Islet precursor cell (in vitro differentiated cells): ENCODE measurements at places on chromosomes 12 and 14.

GRCh38 chr12:6226679-6227051 is 26.5 kb downstream of the CD9 start:
- DNase-seq = no peak

DNA sequence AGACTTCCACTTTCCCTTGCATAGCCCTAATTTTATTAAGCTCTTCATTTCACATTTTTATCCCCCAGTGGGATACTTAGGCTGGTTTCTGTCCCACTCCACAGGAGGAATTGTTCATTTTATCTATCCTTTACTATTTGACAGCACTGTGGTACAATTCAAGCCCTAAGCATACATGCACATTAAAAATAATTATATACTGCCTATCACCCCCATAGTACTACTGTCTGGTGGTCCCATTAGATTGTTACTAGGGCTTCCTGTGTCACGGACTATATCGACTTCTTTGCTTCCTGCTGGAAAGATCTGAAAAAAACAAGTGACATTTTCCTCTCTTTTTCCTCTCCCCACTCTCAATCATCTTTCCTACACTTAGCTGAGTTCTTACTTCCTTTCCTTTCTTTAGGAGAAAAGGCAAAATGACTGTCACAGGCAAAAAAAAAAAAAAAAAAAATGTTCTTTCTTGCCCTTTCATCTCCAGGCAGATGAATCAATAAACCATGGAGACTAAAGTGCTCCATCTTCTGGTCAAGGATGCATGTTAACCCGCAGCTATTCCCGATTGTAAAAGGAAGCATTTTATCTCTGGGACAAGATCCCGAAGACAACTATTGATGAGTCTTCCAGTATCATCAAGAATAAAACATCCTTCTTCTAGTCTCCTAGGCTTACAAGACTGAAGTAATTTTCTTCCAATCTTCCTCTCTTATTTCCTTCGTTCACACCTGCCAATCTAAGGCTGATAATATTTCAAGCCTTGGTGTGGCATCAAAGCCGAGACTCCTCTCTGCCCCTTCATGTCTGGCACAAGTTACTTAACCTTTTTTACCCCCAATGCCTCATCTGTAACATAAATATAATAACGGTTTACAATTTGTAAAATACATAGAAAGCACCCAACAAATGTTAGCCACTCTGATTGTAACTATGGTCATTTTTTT is 94.4 kb upstream of the PLEKHG7 start:
- peak; percentile 57 for DNase-seq

DNA sequence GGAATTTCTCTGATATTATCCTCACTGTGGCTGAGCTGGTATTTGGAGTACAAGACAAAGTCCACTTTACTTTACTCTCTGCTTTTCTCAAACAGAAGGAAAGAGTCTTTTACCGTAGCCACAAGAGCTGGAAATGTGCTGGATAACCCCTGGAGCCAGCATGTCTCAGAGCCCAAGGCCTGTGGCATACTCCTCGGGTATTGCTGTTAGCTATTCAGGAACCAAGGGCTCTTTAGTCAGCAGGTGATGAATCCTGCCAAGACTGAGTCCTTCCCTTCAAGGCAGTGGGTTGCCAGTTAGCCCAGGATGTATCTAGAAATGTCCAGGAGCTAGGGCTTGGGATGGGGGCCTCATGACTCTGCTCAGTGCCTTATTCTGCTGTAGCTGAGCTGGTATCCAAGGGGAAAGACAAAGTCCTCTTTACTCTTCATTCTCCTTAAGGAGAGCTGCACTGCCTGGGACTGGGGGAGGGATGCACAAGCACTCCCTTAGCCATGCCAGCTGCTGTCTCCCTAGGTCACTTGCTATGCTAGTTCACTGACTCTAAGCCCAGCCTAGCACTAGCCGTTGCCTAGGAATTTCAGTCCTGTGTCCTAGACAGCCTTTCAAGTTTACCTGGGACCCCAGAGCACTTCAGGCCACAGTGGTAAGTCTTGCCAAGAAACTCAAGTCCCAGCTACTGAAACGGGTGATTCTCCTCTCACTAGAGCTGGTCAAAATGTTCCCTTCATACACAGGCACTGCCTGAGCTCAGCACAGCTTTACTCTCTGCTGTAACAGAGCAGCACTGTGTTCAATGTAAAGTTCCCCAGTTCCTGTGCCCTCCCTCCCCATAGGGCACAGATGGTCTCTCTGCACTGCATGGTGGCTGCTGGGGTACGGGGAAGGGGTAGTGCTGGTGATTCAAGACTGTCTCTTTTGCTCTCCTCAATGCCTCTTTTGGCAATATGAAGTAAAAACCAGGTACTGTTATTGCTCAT is 136.4 kb downstream of the SLC35F4 start:
- DNase-seq = no peak

DNA sequence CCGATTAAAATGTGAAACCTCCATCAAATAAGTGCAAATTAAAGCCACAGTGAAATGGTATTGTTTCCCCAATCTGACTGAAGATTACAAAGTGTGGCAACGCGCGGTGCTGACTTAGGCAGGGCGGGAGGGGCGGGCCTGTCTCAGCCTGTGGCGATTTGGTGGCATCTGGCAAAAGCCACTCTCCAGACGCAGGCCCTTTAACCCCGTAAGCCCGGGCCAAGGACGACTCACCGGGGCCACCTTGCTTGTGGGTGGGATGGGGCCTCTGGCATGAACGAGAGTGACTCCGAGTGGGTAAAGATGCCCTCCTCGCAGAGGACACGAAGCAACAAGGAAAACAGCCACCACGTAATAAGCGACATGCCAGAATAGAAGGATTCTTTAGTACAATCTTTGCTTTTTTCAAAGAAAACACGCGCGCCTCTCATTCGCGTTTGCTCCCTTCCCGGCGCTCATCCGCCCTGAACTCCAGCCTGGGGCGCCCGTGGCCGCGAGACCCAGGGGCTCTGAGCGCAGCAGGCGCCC is 815 bp downstream of the DEGS2 start:
- DNase-seq = no peak

DNA sequence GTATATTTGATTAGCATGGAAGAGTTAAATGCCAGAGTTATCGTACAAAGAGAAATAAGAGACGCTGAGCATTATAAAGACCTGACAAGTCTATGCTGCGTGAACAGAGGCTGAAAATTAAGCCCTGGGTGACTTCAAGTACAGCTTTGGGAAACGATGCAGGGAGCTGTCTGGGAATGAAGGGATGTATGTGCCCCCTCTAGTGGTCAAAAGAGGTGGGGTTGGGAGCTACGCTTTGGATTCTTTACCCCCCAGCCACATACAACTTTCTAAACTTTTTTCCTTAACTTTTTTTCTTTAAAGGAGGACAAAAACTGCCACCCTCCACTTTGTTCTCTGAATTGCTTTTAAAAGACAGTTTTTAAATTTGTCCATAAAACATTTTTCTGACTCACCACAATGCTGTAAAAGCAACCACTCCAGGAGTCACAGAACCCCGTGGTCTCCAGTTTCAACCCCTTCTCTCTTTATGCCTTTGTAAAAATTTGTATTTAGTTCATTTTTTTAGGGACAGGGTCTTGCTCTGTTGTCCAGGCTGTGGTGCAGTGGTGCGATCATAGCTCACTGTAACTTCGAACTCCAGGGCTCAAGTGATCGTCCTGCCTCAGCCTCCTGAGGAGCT is 59.4 kb downstream of the ZNF664 start:
- peak; percentile 82 for DNase-seq

DNA sequence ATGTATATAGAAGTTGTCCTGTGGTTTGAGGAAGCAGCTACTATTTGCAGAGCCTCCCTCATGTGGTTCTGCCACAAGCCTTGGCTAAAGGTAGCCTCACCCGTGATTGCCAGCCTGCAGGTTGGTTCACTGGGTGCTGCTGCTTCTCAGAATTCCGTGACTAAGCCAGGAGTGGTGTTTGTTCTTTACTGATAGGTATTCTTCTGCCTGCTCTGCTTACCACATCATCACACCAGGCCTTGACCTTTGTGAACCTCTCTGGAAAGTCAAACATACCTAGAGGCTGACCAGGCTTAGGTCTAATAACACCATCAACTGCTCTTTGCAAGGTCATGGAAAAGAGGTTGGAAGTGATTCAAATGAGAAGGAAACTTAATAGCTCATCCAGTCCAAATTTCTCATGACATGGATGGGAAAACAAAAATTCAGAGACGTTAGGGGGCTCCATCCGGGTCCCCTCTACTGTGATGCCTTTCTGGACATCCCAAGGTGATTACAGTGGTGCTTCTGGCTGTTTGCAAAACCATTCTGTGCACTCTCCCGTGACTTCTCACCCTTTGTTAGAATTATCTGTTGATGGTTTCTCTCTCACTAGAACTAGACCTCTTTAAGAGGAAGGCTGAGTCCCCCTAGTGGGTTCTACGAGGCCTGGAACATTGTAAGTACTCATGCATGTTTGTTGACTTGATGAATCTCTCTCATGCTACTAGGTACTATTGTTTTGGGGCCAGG is 8.5 kb upstream of the SOCS2 start:
- peak; percentile 78 for DNase-seq

- no peak for DNase-seq
These were observed 10.6 kb downstream of the BBS10 start for GRCh38 chr12:76337583-76337982.

GRCh38 chr14:63308723-63309317 is 9.9 kb downstream of the GPHB5 start:
- peak; percentile 79 for DNase-seq

GRCh38 chr12:42936260-42936659 is 346.7 kb upstream of the PRICKLE1 start:
- DNase-seq = no peak

DNA sequence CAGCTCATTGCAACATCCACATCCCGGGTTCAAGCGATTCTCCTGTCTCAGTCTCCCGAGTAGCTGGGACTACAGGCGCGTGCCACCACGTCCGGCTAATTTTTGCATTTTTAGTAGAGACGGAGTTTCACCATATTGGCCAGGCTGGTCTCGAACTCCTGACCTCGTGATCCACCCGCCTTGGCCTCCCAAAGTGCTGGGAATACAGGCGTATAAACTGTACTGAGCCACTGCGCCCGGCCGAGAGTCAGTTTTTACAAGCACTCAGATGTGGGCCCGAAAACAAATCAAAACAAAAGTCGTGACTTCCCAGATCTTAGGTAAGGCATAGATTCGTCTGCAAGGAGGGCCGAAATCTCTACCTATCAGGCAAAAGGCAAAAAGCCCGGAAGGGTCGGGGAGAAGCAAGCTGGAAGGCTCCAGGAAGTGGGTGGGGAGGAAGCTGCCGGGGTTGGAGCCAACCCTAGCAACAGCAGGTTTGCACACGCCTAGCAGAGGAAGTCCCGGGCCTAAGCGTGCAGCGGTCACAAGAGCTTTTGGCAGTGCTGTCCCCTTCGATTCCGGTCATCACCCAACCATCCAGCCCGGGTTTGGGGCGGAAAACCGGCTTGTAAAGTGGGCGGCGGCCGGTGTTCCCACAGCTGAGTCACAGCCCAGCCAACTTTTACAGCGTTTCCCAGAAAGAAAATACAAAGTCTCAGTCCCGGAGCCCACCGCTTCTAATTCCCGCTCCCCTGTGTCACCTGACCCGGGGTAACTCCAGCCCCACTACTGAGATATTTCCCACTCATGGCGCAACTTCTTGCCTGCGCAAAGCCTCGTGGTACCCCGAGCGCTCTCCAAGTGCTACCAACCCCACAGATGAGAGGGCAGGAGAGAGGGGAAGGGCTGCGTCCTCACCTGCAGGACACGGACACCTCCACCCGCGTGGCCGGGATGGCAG is 583 bp downstream of the CPNE8 start:
- peak; percentile 98 for DNase-seq

DNA sequence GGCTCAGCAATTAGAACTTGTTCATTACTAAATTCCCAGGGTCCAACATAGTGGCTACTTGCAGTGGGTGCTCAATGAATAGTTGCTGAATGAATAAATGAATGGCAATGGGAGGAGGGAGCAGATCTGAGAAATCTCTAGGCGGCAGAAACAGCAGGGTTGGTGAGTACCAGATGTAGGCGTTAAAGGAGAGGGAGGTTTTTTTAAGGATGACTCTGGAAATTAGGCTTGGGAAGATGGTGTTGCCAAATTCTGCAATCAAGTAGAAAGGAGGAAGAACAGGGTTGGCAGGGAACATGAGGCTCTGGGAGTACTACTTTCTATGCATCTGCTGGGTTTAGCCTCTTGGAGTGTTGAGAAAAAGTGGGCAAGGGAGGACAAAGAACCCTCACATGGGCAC is 207.1 kb downstream of the APAF1 start:
- DNase-seq = peak; percentile 35

- DNase-seq = no peak
These were observed 36.7 kb upstream of the NKX2-8 start for GRCh38 chr14:36619131-36619530.

GRCh38 chr12:51593539-51593938 is 2.5 kb downstream of the SCN8A start:
- DNase-seq = peak; percentile 79

DNA sequence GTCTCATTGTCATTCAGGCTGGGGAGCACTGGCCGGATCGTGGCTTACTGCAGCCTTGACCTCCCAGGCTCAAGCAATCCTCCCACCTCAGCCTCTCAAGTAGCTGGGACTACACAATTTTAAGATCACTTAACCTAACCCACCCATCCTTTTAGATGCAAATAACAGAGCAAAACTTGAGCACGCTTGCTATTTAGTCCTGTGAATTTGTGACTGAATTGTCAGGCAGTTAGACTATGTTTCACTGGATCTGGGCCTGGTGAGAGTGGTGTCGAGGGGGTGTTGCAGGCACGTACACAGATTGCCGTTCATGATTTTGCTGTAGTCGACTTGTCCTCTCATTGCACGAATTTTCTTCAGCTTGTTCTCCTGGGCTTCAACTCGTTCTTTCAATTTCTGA is 38.2 kb downstream of the ZFYVE21 start:
- DNase-seq = no peak

- DNase-seq = no peak
These were observed 465.6 kb downstream of the MED13L start for GRCh38 chr12:115811929-115812328.

- DNase-seq = no peak
These were observed 8.5 kb upstream of the TTC8 start for GRCh38 chr14:88815980-88816379.

GRCh38 chr12:91249054-91249453 is 66.4 kb upstream of the DCN start:
- no peak for DNase-seq

DNA sequence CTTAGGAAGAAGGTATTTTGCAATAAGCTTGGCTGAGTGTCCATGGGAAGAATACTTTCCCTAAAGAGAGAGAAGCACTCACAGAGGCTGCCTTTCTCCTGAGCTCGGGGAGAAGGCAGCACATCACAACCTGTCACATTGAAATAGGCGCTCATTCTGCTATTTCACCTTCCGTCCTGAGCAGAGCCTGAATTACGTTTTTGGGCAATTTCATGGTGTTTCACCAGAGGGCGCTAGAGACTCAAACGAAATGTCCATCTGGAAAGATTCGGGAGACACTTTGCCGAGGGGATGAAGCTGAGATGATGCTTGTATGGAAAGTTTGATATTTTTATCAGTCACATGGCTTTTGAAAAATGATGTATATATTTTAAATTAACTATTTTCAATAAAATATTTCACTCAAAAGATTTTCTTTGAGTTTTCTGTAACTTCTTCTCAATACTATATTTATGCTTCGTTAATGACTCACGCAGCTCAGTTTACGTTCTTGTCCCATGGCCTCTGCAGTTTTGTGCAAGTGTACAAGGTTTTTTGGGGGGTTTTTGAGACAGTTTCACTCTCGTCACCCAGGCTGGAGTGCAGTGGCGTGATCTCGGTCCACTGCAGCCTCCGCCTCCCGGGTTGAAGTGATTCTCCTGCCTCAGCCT is 17.4 kb upstream of the B4GALNT3 start:
- DNase-seq = peak; percentile 85
